Glutamatergic neuron (in vitro differentiated cells): ENCODE measurements at places on chromosomes 2 and 18.

DNA sequence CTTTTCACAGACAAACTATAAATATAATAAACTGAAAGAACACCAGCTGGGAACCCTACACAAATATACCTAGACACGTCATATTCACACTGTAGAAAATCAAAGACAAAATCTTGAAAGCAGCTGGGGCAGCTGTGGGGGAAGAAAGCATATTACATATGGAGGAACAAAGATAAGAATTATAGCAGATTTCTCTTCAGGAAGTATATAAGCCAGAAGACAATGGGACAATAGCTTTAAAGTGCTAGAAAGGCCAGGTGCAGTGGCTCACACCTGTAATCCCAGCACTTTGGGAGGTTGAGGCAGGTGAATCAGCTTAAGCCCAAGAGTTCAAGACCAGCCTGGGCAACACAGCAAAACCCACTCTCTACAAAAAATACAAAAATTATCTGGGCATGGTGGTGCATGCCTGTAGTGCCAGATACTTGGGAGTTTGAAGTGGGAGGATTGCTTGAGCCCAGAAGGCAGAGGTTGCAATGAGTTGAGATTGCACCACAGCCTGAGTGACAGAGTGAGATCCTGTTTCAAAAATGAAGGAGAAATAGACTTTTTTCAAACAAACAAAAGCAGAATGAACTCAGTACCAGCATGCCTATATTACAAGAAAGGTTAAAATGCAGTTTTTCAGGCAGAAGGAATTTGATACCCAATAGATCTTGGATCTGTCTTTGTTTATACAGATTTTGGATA, 26.8 kb upstream of the ERCC3 start:
- no peak for DNase-seq

DNA sequence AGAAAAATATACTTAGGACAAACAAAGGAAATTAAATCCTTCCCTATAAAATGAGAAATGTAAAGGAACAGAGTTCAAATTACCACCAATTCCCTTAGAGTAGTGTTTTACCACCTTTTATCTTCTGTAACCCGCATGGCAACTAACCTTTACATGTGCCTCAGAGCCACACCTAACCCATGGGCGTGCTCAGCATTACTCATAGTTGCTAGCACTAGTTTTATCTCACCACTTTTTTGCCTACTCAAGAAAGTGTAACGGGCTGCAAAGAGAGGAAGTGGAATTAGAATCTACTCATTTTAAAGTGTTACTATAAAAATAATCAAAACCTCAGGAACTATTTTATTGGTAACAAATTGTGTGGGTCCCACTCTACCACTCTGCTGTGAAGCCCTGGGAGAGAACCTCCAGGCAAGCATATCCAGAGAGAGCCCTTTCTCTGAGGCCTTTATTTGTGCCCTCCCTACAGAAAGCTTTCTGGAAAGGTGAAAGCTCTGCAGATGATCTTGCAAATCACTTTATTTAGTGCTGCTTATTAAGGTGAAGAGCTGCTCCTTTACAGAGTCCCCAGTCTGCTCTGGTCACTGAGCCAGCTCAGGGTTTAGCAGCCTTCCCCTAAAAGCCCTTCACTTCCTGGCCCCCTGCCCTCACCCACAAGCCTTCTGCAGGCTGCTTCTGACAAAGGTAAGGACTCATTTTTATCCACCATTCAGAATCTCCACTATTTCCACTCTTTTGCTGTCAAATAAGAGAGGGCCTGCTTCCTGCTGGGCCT, 98.8 kb downstream of the TRABD2A start:
- DNase-seq: no peak

DNA sequence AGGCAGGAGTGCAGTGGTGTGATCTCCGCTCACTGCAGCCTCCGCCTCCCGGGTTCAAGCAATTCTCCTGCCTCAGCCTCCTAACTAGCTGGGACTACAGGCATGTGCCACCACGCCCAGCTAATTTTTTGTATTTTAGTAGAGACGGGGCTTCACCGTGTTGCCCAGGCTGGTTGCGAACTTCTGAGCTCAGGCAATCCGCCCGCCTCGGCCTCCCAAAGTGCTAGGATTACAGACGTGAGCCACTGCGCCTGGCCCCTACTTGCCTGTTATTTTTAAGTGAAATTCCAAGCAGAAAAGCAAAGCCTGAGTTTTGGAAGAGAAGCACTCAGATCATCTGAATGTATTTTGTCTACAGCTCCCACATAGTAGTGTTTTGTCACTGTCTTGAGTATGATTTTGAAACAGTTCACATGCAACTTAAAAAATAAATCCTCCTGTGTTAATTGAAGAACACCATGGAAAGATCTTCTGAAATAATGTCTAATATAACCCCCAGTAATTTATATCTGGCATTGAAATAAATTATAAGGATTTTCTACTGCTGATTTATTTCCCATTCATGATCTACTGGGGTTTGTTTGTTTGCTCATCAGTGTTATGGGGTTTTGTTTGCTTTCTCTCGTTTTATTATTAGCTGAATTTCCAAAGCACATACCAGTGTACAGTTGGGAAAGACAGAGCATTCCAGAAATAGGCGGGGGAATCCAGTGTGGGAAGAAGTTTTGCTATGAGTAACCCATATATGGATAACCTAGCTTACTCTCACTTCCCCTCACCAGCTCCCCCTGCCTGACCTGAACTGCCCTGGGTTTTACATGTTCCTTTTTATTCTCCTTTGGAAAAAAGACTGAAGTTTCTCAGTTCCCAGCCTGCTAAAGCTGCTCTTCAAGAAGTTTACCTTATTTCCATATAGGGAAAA, 80.1 kb upstream of the MAP3K20 start:
- no peak for DNase-seq

- DNase-seq: no peak
Observed at GRCh38 chr2:9025746-9026145, 22.3 kb upstream of the MBOAT2 start.

GRCh38 chr2:202608142-202608852, 26.5 kb upstream of the FAM117B start:
- DNase-seq: no peak

DNA sequence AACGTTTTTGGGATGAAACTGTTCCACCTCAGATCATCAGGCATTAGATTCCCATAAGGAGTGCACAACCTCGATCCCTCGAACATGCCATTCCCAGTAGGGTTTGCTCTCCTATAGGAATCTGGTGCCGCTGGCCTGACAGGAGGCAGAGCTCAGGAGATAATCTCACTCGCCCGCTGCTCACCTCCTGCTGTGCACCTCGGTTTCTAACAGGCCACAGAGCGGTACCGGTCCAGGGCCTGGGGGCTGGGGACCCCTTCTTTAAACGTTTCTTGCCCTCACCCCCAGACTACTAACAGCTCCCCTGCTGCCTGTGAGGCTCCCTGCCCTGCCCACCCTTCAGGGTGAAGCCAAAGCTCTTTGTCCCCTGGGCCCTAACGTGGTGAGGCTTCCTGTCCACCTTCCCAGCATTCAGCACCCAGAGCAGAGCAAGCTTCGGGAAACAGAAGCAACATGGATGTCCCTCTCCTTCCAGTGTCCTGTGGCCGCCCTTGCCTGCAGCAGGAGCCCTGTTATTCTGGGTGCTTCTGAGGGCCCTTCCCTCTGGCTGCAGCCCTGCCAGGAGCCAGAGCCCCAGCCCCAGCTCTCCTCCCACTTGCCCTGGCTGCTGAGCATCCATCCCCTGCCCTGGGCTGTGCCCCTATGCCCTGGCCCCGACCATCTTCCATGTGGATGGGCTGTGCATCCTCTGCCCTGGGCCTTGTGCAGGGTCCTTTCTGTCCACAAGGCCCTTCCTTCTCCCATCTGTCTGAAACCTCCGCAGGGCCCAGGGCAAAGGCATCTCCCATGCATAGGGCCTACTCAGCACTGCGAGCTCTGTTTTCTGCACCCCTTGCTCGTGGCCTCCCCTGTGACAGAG, 140.1 kb downstream of the MBP start:
- no peak for DNase-seq

- DNase-seq: no peak
Observed at GRCh38 chr2:127196998-127197397, 23.1 kb downstream of the CYP27C1 start.

- DNase-seq: no peak
Observed at GRCh38 chr2:182447863-182448262, 21.0 kb upstream of the PDE1A start.

GRCh38 chr18:21387886-21388285, 145.9 kb downstream of the GREB1L start:
- DNase-seq: no peak

DNA sequence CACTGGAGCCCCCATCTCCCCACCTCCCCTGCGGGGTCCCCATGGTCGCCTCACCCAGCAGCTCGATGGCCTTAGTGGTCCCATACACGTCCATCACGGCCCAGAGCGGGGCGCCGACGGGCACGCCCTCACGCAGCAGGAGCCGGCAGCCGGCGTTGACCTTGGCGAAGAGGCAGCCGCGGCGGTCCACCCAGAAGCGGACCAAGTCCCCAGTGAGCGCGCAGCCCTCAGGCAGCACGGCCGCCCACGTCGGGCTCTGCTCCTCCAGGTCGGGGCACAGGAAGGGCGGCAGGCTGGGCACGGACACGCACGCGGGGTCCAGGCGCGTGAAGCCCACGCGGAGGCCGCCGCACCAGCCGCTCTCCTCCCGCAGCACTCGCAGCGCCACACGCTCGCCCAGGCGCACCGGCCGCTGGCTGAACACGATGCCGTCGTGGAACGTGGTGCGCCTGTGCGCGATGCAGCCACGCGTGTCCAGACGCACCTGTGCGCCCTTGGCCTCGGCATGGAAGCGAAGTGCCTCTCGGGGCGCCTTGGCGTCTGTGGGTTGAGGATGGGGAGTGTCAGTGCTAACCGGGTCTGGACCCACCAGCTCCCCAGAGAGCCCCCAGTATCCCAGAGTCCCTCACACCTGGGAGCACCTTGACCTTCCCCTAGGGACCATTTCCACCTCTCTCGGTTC, 4.6 kb downstream of the NEURL3 start:
- DNase-seq: no peak

DNA sequence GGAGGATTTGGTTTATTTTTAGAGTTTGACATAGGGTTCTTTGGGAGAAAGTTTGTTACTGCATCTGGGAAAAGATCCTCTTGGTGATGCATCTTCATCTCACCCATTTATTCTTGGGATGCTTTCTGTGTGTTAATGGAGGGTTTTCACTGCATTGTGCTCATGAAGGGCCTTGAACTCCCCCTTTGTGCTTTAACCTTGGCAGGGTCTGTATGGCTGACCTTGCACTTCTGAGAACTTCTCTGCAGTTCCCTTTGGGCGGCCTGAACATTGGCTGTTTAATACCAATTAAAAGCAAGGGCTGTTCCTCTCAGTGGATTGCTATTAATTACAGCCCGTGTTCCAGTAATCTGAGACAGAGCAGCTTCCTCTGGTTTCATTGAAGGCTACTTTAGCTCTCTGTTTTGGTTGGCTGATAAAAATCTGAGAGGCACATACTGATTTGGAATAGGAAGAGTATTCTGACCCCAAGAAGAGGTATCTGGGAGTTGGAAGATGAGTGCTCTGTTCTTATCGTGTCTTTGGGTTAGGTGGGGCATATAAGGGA, 37.5 kb downstream of the FMNL2 start:
- no peak for DNase-seq

GRCh38 chr2:26605195-26605998, 35.8 kb downstream of the CIB4 start:
- DNase-seq: no peak

GRCh38 chr2:158701101-158701500, 94.0 kb upstream of the DAPL1 start:
- DNase-seq: no peak

- no peak for DNase-seq
Observed at GRCh38 chr2:46229134-46230063, 67.8 kb upstream of the EPAS1 start.

DNA sequence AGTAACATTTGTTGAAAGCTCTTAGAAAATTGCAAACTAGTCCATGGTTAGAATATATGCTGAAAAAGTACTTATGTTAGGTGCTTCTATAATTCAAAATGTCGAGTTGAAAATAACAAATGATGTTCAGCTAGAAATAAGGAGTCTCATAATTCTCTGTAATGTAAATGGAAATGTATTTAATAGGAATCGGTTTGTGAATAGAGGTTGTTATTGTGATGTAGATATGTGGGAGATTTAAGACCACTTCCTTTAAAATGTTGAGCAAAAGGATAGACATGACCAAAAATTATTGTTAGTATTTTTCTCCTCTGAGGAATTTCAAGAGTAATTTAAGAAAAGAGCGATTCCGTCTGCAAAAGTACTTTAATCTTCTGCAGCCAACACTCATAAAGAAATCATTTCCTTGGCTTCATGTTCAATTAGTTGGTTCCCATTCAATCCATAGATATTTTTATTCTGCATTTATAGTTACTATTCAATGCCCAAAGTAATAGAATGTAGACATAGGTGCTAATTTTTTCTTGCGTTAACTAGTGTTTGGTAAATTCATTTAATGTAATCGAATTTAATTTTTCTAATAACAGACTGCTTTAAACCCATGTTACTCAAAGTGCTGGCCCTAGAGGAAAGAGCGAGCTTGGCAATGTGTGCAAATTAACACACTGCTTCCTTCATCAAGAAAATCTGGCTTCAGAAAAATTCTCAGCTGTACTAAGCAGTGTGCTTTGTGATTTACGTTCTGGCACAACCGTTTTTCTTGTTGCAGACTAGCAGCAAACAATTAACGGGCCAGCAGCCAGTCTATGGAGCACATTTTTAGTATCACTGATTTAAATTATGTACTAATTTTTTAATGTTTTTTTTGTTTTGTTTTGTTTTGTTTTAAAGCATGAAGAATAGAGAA, 32.2 kb downstream of the FN1 start:
- no peak for DNase-seq

GRCh38 chr2:46978723-46979122, 63.1 kb upstream of the MCFD2 start:
- DNase-seq: no peak
